Fibroblast of the aortic adventitia (primary cell): ENCODE measurements at places on chromosomes 7 and 10. TPM values are rescaled to one million over a fixed set of nuclear protein-coding genes. Genes with fewer than 3 reads are reported as not detected.

The PSD gene
- 0.18 and 1.3 TPM in 2 replicates for total RNA-seq

- DNase-seq: no peak
Measured at GRCh38 chr7:11379641-11380040, 406.0 kb downstream of the PHF14 start.

DNA sequence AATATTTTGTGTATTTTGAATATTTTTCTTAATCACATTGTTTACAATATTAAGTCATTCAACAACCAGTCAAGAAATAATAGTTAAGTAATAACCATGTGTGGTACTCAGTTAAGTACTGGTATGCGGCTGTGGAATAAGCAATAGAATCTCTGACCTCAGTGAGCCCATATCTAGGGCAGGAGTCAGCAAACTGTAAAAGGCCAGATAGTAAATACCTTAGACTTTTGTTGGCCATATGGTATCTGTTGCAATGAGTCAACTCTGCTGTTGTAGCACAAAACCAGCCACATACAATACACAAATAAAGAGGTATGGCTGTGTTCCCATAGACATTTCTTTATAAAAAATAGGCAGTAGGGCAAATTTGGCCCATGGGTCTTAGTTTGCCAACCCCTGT lies 311.6 kb upstream of the SEMA3A start:
- peak; percentile 6 for DNase-seq

DNA sequence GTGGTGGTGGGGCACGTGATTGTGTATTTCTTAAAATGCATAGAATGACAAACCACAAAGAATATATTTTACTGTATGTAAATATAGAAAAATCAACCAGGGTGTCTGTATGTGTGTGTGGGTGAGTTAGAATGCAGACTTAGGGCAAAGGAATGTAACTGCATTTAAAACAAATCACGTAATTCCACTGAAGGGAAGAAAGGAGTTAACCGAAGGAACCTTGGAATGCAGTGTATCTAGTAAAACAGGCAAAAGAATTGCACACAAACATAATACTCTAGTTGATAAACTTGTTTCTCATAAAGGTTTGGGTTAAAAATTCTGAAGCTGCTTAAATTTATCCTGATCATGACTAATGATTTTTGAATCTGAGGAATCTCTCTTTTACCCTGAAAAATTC lies 134.9 kb downstream of the ADRA2A start:
- no peak for DNase-seq

- peak; percentile 38 for DNase-seq
Measured at GRCh38 chr10:128263891-128264688, 137.9 kb upstream of the MKI67 start.
